ENCODE measurements at places on chromosomes 6 and 20.
A peak's percentile ranks its signal among the peaks of the same experiment; 100 is the strongest.

DNA sequence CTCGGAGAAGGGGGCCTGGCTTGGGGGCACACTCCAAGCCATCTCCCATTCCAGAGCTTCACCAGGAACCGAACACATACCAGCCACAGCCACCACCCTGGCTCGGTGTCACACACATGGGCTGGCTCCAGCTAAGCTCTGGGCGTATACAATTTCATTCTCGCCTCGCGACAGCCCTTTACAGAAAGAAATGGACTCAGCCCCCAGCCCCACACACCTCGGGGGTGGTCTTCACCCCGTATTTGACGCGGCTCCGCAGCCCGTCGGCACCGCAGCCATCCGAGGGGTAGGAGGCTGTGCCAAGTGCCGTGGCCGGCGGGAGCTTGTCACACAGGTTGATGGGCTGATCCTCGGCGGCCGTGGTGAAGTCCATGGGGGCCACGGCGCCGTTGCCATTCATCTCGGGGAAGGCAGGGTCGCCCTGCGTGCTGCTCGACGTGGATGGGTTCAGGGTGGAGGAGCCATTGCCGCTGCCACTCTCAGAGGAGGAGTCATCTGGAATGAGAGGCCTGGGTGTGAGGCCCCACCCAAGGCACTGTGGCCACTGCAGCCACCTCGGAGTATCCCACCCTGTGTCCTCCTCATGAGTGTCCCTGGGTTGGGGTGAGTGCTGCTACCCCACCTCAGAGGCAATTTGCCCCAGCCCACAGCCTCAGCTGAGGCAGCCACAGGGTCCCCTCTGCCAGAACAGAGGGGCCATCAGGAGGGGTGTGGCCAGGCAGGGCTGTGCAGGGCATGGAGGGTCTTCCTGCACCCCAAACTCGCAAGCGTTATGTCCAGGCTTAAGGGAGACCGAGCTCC is 98.0 kb downstream of the ASXL1 start:
- no peak for DNase-seq

DNA sequence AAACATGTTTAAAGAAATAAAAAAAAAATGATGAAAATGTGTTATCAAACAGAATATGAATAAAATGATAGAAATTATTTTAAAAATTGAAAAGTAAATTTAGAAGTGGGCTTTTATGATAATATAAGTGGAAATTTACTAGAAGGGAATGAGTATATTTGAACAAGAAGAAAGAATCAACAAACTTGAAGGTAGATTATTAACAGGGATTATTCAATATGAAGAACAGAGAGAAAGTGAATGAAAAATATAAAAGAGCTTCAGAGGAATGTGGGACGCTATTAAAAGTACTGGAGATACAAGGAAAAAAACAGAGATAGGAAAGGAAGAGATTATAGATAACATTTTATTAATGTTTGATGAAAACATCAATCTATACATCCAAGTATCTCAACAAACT is 1014.4 kb upstream of the CITED2 start:
- DNase-seq: no peak

- DNase-seq: no peak
These were observed 159.3 kb downstream of the WDR27 start for GRCh38 chr6:169542491-169542890.

GRCh38 chr6:52489881-52490280 is 69.7 kb downstream of the EFHC1 start:
- no peak for DNase-seq

GRCh38 chr20:56909918-56910714 is 281.0 kb downstream of the TFAP2C start:
- no peak for DNase-seq

DNA sequence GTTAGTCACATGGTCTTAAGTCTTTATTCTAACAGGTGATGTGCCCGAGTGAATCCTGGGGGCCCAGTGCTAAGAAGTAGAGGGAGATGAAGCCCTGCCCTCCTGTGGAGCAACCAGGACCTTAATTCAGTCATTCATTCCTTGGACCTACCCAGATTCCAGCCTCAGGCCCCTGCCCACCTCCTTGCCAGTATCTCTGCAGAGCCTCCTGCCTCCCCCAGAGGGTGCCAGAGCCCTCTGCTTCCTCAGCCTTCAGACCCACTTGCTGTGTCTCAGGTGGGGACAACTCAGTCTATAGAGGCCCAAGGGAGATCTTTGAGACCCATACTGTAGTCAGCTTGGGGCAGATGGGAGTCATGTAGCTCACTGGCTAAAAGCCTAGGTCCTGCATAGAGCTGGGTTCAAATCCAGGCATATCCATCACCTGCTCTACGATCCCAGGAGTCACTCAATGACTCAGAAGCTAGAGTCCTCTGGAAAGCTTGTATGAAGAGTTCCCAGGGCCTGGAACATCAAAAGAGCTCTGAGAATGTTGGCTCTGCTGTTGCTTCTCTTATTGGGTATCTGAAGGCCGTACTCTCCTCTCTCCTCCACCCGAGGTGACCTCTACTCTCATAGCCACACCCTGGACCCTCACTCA is 3.9 kb upstream of the SIGLEC1 start:
- no peak for DNase-seq

DNA sequence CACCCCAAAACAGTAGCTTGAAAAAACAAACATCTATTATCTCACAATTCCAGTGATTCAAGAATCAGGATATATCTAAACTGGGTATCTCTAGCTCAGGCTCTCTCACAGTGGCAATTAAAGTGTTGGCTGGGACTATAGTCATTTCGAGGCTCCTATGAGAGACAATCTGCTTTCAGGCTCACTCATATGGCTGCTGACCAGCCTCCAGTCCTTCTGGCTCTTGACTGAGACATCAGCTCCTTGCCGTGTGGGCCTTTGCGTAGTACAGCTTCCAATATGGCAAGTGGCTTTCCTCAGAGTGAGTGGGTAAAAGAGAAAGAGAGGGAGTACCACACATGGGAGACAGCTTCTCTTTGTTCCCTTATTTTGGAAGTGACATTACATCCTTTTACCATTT is 327.2 kb downstream of the CENPW start:
- DNase-seq: no peak

GRCh38 chr6:90219209-90219985 is 77.2 kb downstream of the BACH2 start:
- peak; percentile 55 for DNase-seq

DNA sequence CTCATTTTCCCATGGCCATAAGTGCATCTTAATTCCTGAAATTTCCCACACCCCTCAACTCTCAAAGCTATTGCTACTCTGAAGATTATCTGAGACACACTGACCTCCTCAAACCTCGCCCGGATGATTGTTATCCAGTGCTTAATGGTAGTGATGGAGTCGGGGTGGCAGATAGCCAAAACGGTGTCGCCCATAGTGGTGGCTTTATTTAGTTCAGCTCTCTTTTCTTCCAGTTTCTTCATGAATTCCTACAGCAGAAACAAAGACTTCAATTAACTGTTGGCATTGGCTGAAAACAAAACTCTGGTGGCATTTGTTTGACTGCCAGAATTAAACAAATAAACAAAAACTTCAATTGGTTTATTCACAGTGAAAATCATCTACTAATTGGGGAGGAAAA is 165.4 kb downstream of the DST start:
- no peak for DNase-seq

DNA sequence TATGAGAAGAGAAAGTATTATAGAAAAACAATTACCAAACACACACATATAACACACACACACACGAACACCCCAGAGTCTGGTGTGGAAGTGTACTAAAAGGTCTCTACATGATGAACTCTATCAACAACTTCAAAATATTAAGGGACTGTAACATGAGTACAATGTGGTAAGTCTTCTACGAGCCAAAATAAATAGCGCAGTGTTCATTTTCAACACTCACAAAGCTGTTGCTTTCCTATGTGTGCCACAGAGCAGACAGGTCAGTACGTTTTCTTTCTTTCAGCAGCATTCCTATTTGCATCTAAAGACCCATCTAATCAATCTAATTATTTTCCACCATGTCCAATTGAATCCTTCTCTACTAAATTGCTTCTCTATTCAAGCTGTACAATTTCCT is 12.1 kb upstream of the CNKSR3 start:
- DNase-seq: no peak

DNA sequence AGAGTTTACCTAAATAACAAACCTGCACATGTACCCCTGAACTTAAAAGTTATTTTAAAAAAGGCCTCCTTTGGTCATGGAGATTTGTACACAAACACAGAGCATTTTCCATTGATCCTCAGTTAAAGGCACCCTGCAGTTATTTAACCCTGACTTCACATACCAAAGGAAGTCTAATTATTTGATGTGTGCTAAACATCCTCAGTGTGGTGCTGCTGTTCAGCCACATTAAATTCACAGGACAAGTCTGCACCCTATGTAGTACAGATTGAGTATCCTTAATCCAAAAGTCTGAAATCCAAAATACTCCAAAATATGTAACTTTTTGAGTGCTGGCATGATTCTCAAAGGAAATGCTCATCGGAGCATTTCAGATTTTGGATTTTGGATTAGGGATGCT is 21.4 kb downstream of the KCNQ5 start:
- DNase-seq: no peak

- DNase-seq: no peak
These were observed 13.0 kb downstream of the TBC1D32 start for GRCh38 chr6:121321282-121321681.

GRCh38 chr20:1825938-1826445 is 69.2 kb upstream of the SIRPA start:
- DNase-seq: no peak

GRCh38 chr6:133814797-133815196 is 74.1 kb upstream of the TCF21 start:
- DNase-seq: no peak

DNA sequence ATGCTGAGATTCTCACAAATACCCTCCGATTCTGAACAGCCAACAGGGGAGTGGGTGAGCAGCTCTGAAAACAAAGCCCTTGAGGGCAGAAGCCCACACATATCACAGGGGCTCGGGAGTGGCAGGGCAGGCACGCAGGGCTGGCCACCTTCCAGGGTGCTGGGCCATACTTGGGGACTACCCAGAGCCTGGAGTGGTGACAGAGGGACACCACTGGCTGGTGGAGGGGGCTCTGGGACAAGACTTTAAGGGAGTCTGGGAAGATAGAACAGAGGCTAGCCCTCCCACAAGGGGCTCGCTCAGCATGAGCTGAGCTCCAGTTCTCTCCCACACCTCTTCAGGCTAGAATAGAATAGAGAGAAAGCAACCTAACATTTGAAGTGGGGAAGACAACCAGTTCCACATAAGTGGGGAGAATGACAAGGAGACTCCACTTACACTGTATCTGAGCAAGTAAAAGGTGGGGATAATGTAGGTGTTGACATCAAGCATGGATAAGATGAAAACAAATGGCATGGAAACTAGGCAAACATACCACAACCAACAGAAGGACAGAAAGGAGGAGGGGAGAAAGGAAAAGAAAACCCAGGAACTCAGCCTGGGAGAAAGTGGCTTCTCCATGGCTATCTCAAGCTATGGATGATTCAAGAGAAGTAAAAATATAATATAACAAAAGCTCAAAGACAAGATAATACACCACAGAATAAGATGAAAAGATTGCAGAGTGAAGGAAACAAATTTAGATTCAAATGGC is 7.0 kb downstream of the PPIL1 start:
- no peak for DNase-seq

DNA sequence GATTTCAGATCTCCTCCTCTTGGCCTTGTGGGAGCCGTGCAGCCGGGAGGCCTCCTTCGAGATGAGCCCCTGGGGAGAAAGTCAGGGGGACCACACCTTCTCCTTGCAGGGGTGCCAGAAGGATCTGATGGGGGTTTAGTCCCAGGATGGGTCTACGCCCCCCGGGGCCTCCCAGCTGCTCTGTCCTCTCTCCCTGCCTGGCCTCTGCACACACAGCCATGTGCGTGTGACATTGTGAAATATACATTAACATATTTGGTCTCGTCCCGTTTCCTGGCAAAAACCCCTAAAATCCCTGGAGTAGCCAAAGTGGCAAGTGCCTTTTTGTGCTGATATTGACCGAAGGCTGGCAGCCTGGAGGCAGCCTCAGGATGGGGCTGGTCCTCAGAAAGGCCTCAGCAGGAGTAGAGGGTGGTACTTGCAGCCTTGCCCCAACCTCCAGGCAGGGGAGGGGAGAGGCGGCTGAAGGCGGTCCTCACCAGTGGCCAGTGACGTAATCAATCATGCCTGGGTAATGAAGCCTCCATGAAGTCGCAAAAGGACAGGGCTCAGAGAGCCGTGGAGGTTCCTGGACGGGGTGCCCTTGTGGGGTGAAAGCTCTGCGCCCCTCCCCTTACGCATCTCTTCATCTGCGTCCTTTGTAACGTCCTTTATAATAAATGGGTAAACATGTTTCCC is 5.1 kb upstream of the HELZ2 start:
- DNase-seq: no peak

GRCh38 chr6:12172572-12172971 is 117.6 kb upstream of the EDN1 start:
- DNase-seq: no peak

- DNase-seq: no peak
These were observed 41.2 kb downstream of the RPP21 start for GRCh38 chr6:30386166-30386565.

- DNase-seq: no peak
These were observed 208.5 kb upstream of the CITED2 start for GRCh38 chr6:139582956-139583355.

- DNase-seq: no peak
These were observed 3.7 kb downstream of the SGK1 start for GRCh38 chr6:134314006-134314821.

- no peak for DNase-seq
These were observed 19.4 kb downstream of the FAM50B start for GRCh38 chr6:3868544-3868943.

DNA sequence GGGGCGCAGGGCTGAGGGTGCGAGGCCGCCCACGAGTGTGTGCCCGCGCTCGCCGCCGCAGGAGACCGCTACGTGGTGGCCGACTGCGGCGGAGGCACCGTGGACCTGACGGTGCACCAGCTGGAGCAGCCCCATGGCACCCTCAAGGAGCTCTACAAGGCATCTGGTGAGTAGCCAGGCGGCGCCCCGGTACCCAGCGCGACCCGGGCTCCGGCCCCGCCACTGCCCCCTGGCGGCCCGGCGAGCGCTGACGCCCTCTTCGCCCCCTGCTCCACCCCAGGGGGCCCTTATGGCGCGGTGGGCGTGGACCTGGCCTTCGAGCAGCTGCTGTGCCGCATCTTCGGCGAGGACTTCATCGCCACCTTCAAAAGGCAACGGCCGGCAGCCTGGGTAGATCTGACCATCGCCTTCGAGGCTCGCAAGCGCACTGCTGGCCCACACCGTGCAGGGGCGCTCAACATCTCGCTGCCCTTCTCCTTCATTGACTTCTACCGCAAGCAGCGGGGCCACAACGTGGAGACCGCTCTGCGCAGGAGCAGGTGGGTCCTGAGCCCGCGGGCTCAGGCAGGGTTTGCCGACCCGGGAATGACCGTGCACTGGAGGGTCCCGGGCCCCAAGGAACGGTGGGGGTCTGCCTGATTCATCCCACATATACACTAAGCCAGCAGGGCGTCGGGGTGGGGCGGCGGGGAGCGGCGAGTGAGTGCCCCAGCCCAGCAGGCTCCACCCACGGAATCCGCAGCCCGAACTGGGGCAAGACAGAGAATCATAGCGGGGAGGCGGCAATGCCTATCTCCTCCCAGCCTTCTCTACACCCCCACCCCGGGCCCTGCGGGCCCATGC is 17.4 kb downstream of the HSPA12B start:
- DNase-seq: no peak
